NCI-H774 (cell line): ENCODE measurements at places on chromosomes 7 and 10.

GRCh38 chr10:82796510-82796909, 921.5 kb downstream of the NRG3 start:
- no peak for DNase-seq

DNA sequence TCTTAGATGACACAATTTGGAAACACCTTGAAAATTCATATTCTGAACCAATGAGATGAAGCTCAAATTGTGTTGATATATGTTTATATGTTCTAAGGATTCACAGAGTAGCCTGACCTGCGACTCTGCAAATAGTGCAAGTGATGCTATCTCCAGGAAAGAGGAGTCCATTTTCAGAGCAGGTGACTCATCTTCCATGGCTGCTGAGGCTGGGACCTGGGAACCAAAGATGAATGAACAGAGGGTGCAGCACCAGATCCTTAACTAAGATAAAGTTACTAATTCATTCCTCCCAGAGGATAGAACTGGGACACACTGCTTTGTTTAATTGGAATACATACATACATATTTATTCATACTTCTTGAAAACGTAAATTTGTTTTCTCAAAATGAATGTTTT, 240.6 kb upstream of the SEMA3C start:
- no peak for DNase-seq

- no peak for DNase-seq
Measured at GRCh38 chr7:47458057-47458456, 123.9 kb downstream of the TNS3 start.

DNA sequence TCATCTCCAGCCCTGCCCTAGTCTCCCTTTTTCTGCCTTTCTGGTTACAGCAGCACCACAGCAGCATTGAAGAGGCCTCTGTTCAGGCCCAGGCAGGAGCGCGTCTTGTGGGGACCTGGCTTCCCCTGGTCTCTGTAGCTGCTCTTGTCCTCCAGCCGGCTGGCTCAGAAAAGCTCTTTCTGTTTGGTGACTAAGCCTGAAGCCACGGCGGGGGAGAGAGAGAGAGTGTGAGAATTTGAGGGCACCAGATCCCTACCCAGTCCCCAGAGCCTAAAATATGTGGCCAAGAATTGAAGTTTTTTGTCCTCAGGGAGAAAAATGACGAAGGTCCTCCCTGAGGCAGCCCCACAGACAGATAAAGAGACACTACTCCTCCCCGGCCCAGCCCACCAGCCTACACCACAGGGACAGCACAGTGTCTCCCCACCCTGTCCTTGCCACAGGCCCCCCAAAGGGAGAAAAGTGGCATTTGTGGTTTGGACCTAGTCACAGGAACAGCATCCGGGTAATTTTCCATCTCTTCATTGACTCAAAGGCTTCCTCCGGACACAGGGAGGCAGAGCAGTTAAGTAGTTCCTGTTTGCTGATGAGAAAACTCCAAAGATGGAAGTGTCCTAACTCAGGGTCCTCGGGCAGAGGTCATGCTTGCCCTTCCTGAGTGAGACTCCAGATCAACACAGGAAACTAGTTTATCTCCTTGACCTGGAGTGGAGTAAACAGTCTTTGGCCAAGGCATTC, 13.3 kb upstream of the FAM180A start:
- DNase-seq = no peak

DNA sequence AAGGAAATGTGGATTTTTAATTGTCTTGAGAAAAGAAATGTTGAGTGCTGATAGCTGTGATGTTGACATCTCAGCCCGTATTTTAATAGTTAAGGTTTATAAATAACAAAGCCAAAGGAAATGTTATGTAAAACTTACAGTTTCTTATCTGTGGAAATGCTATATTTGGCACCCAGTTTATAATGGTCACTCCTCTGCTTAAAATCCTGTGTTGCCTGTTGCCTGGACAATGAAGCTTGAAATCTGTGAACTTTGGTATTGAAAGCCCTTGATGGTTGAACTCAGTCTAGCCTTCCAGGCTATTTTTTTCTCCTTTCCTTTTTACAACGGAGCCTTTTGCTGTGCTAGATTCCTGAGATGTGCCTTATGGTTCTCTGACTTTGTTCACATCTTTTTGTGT, 46.5 kb downstream of the MCU start:
- DNase-seq = no peak

- no peak for DNase-seq
Measured at GRCh38 chr10:90417029-90417428, 440.8 kb downstream of the HTR7 start.

GRCh38 chr7:85714043-85714578, 527.3 kb upstream of the SEMA3D start:
- no peak for DNase-seq

- DNase-seq = peak; percentile 75
Measured at GRCh38 chr7:44534501-44534900, 6.6 kb downstream of the NPC1L1 start.

DNA sequence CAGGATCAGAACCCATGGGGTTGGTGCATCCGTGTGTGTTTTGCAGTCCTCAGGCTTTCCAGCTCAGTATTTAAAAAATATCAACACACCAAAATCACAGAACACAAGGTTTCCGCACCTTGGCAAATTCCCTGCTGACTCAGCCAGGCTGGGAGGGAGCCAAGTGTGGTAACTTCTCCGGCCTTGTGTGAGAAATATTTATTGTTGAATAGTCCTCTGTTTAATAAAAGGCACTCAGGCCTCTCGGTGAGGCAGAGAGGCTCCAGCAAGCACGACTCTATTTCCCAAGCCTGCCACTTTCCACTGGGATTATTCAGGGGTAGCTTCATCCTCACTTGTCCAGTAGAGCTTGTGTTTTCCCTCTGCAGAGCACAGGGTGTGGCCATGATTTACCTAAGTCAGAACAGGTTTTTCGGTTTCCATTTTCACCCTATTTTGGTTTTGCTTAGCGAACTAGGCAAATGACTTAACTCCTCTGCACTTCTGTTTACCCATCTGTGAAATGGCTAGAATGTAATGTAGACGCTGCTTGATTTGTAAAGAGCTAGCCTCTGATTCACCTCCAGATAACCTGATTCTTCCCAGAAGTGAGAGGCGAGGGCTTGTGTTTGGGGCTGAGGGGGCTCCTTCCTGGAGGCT, 13.0 kb upstream of the CHST15 start:
- DNase-seq = no peak

DNA sequence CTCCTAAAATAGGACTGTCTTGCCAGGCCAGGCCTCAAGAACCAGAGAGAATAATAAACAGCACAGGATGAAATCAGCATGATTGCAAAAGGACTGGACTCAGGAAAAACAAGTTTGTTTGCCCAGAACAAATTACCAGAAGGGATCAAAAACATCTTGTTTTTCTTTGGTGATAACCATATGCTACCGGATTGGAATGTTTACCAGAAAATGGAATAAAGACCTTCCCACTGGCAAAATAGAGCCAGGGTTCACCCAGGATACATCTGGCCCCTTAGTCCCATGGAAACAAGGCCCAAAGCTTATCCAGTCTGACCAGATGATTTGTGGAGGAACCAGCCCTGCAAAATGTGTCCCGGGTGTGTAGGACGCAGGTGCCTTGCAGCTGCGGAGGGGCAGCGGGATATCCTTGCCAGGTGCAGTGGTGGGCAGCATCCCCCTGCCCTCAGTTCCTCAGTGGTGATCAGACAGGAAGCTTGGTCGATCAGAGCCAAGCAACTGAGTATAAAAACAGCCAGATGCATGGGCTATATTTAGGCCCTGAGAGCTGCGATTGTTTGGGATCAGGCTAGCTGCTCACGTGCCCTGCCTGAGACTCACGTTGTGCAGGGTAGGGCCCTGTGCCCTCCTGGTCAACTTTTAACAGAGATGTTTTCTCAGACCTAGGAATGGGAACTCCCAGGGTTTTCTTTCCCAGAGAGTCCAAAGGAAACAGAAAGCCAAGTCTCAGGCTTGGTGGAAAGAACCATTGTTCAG, 4.6 kb upstream of the ZNF22 start:
- no peak for DNase-seq

GRCh38 chr7:139095194-139095659, 14.3 kb downstream of the ZC3HAV1 start:
- DNase-seq = no peak

- DNase-seq = no peak
Measured at GRCh38 chr10:22816298-22816653, 101.9 kb upstream of the PIP4K2A start.

DNA sequence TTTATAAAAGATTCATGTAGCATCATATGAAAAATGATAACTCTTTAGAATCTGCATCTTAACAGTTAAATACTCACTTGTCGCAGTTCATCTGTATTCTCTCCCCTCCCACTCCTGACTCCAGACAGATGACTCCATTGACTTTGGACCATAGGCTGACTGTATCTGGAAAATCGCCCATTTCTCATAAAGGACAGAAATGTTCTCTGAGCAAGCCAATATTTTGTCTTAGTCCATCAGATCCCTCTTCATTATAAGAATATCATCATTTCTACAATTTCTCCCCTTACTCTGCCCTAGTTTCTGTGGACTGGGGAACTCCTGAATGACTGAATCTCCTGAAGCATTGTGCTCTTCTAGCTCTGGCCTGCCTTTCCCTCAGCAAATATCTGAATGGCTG, 125.4 kb downstream of the SEMA3D start:
- no peak for DNase-seq
